Activated naive CD4-positive, alpha-beta T cell treated with anti-CD3 and anti-CD28 coated beads, Interleukin-2, amount 50 U/mL, for 72 hours (primary cell): ENCODE measurements at places on chromosomes 1 and 21. TPM values are rescaled to one million over a fixed set of nuclear protein-coding genes. Genes with fewer than 3 reads are reported as not detected.

RBBP5 gene
- total RNA-seq, result 24.6 TPM

UBAP2L gene
- 240 TPM for total RNA-seq

BRDT gene
- 0.10 TPM for total RNA-seq

NASP gene
- total RNA-seq, result 319 TPM

CLEC20A gene
- total RNA-seq, result not detected

GOLT1A gene
- total RNA-seq, result 1.1 TPM

LCE1B gene
- total RNA-seq, result not detected

DCST1 gene
- total RNA-seq, result not detected

RNF186 gene
- not detected for total RNA-seq

UAP1 gene
- 34.0 TPM for total RNA-seq

LCE3E gene
- not detected for total RNA-seq

TEX38 gene
- not detected for total RNA-seq

NUF2 gene
- total RNA-seq, result 57.0 TPM

NBPF20 gene
- 5.5 TPM for total RNA-seq

CYP4A11 gene
- not detected for total RNA-seq

LCE6A gene
- total RNA-seq, result not detected

ADCY10 gene
- 0.18 TPM for total RNA-seq

TDRD10 gene
- total RNA-seq, result not detected

SPATA21 gene
- not detected for total RNA-seq

SH3BGR gene
- 3.2 TPM for total RNA-seq

DMBX1 gene
- total RNA-seq, result 0.54 TPM

STUM gene
- not detected for total RNA-seq

CYP2J2 gene
- total RNA-seq, result 2.7 TPM

NCAM2 gene
- not detected for total RNA-seq

PDE4B gene
- 25.6 TPM for total RNA-seq

CDCA8 gene
- total RNA-seq, result 82.2 TPM

LAD1 gene
- not detected for total RNA-seq

TMEM234 gene
- total RNA-seq, result 7.0 TPM

PCAT6 gene
- total RNA-seq, result not detected

S100A14 gene
- not detected for total RNA-seq
